ENCODE measurements at places on chromosomes 1 and 21. TPM values are rescaled to one million over a fixed set of nuclear protein-coding genes. Genes with fewer than 3 reads are reported as not detected.
A peak's percentile ranks its signal among the peaks of the same experiment; 100 is the strongest.

DNA sequence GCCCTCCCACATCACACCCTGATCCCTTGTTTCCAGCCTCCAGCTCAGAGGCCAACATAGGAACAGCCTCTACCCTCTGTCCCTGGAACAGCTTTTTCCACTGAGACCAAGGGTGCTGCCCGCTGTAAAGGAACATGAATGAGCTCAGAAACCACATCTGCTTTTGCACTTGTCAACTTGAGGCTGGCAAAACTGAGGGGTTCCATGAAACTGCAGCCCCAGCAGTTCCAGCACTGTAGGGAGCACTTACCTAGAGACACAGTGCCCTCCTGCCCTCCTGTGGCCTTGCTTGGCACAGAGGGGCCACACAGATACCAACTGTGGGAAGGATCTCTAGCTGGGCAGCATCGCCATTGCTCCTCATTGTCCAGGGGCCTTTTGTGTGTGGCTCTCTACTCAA lies 51.7 kb downstream of the ITPKB start:
- H3K4me1 ChIP-seq, result peaks cover 76% of the 10 kb centered on the region
- no peak for DNase-seq
- H3K36me3 ChIP-seq, result no peaks in the 10 kb centered on the region
- no peak overlapping the region for H3K4me3 ChIP-seq

Gene POFUT2
- total RNA-seq, result 31.6 TPM

DNA sequence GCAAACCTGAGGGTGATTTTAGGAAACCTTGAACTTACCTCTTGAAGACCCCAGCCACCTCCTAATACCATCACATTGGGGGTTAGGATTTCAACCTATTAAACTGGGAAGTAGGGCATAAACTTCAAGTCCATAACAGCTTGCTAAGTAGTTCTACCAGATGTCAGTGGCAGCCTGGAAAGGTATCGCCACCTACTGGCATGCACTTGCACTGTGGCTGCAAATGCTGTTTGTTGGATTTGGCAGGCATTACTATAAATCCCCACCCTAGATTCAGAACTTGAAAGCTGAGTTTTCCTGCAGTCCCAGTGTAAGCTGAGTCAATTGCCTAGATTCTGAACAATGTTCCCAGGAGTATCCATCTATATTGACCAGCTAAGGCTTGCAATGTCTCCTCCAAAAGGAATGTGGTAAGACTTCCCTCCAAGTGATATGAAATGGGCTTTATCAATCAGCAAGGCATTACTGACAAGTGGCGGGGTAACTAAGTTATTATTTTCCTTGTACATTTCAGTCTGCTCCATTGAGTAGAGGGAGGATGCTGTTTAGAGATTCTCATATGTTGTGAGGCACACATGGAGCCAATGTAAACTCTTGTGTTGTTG lies 474.5 kb downstream of the PTPRC start:
- no peak overlapping the region for H3K4me3 ChIP-seq
- no peaks in the 10 kb centered on the region for H3K36me3 ChIP-seq
- no peaks in the 10 kb centered on the region for H3K27me3 ChIP-seq
- no peaks in the 10 kb centered on the region for H3K4me1 ChIP-seq
- peak; percentile 48 for DNase-seq

- peaks cover 9% of the 10 kb centered on the region for H3K27me3 ChIP-seq
- no peak overlapping the region for H3K4me3 ChIP-seq
- no peak for DNase-seq
- no peak overlapping the region for H3K27ac ChIP-seq
- H3K4me1 ChIP-seq, result no peaks in the 10 kb centered on the region
Measured at GRCh38 chr1:29593601-29594382, 357.5 kb downstream of the PTPRU start.

- no peaks in the 10 kb centered on the region for H3K4me1 ChIP-seq
- no peak within 1 kb of the TSS for H3K27ac ChIP-seq
- H3K4me3 ChIP-seq, result no peak within 1 kb of the TSS
Measured at GRCh38 chr1:2476061-2476999, at the start of gene PLCH2. Gene PLCH2 (plus strand): TSS chr1:2476289. CDS start chr1:2476589, 300 bp downstream.

- no peaks in the 10 kb centered on the region for H3K27me3 ChIP-seq
- H3K4me1 ChIP-seq, result no peaks in the 10 kb centered on the region
- no peaks in the 10 kb centered on the region for H3K36me3 ChIP-seq
- H3K4me3 ChIP-seq, result no peak overlapping the region
Measured at GRCh38 chr1:33148615-33149014, 33.2 kb downstream of the TRIM62 start.

Gene FCRL6
- total RNA-seq, result 0.73 TPM

Gene TRIM67
- 0.06 TPM for total RNA-seq

DNA sequence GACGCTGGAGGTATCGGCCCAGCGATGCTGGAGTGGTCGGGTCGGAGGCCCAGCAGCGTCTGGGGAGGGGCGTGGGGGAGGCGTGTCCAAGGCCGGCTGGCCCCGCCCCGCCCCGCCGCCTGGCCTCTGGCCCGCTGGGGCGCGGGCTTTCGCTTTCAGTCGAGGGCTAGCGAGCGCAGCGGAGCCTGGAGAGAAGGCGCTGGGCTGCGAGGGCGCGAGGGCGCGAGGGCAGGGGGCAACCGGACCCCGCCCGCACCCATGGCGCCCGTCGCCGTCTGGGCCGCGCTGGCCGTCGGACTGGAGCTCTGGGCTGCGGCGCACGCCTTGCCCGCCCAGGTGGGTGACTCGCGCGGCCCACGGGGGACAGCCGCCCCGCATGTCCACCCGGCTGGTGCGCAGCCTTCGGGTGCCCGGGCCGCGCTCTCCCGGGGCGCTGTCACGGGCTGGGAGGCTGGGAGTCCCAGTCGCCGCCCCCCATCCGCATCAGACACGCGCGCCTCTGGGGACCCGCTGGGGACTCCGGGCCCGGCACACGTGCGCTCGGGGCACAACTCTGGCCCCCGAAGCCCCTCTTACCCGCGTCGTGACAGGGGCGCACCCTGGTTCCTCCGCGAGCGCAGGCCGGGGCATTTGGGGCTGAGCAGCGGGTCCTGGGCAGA lies at the start of gene TNFRSF1B:
Gene TNFRSF1B, plus strand, starts transcription at position 158 of the 659 bp plus-strand sequence. Its CDS starts 101 bp downstream, at position 259.
- peaks cover 90% of the 10 kb centered on the region for H3K4me1 ChIP-seq
- no peaks in the 10 kb centered on the region for H3K27me3 ChIP-seq
- peak; percentile 96 for DNase-seq
- H3K36me3 ChIP-seq, result no peaks in the 10 kb centered on the region
- H3K27ac ChIP-seq, result peak within 1 kb of the TSS; percentile 94
- peak within 1 kb of the TSS; percentile 95 for H3K4me3 ChIP-seq

DNA sequence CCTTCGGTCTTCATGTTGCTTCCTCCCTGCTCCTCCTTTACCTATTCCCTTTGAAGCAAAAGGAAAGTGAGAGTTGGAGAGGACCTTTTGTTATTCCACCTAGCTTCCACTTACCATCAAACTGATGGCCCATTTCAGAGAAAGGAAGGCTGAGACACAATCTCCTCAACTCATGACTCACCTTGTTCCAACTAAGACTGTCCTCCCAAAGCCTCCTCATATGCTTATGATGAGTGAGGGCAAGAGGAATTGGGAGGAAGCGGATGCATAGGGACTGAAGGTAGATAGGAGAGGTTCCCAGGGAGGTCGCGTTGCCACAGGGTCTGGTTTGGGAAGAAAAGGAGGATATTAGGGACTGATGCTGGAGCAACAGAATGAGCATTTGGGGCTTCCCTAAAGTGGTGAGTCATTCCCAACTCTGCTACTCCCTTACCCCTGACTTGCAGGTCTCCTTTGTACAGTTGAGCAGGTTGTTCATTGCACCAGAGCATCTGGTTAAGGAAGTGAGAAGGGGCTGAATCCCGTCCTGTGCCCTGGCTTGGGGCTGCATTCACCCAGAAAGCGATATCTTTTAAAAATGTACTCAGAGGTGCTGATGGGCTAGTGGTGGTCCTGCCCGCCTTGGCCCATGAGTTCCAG lies 35.0 kb downstream of the LGR6 start:
- H3K36me3 ChIP-seq, result no peaks in the 10 kb centered on the region
- H3K4me1 ChIP-seq, result no peaks in the 10 kb centered on the region
- H3K4me3 ChIP-seq, result no peak overlapping the region
- no peak for DNase-seq

Gene PARK7
- 227 TPM for total RNA-seq

- peak overlapping the region; percentile 88 for H3K27ac ChIP-seq
- H3K4me3 ChIP-seq, result peak overlapping the region; percentile 70
- H3K27me3 ChIP-seq, result no peaks in the 10 kb centered on the region
- H3K36me3 ChIP-seq, result peaks cover 13% of the 10 kb centered on the region
- no peak for DNase-seq
Measured at GRCh38 chr1:30756545-30757351, 826 bp downstream of the LAPTM5 start.

- DNase-seq, result no peak
- no peak overlapping the region for H3K4me3 ChIP-seq
- no peaks in the 10 kb centered on the region for H3K27me3 ChIP-seq
- no peak overlapping the region for H3K27ac ChIP-seq
- no peaks in the 10 kb centered on the region for H3K36me3 ChIP-seq
Measured at GRCh38 chr1:87760654-87761053, 432.0 kb downstream of the LMO4 start.

- no peaks in the 10 kb centered on the region for H3K4me1 ChIP-seq
- H3K4me3 ChIP-seq, result no peak overlapping the region
- DNase-seq, result no peak
- H3K36me3 ChIP-seq, result no peaks in the 10 kb centered on the region
Measured at GRCh38 chr1:173152598-173152997, 54.5 kb downstream of the TNFSF4 start.

- DNase-seq, result no peak
- no peak overlapping the region for H3K27ac ChIP-seq
- H3K4me3 ChIP-seq, result no peak overlapping the region
- peaks cover 26% of the 10 kb centered on the region for H3K27me3 ChIP-seq
Measured at GRCh38 chr1:9038338-9038650, 12.1 kb upstream of the SLC2A7 start.

GRCh38 chr1:15276691-15277446 lies 29.8 kb downstream of the FHAD1 start:
- no peak overlapping the region for H3K4me3 ChIP-seq
- H3K27me3 ChIP-seq, result no peaks in the 10 kb centered on the region

DNA sequence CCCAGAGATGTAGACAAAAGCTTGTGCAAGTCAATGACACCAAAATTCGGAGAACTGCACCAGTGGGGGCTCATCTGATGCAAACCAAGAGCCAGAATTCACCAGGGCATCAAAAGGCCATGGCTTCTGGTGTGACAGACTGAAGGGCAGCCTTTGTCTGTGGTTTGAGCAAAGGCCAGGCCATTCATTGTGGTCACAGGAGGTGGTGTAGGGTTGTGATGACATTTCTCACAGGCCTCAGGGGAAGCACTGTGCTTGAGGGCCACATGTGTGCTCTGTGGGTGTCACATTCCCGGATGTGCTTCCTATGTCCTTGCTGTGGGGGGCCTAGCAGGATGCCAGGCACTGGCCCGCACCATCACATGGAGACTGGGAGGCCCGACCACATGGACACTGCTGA lies 22.5 kb upstream of the KCNE1 start:
- no peak overlapping the region for H3K4me3 ChIP-seq
- H3K4me1 ChIP-seq, result peaks cover 30% of the 10 kb centered on the region
- no peak for DNase-seq
- no peaks in the 10 kb centered on the region for H3K27me3 ChIP-seq
